ENCODE measurements at places on chromosomes 2 and 18.
A peak's percentile ranks its signal among the peaks of the same experiment; 100 is the strongest.

DNA sequence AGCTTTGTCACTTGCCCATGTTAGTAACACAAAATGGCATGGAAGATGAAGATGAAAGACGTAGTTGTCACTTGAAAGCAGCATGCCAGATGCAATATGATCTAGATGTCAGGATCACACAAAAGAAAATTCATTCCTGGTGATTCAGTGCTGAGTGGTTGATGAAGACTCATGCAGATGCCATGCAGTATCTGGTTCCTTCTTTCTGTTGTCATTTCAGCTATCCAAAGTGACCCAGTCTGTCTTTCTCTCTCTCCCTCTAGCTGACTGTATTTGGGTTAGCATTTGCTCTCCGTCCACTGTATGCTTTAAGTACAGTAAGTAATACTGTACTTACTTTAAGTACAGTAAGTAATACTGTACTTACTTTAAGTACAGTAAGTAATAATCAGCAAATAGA is 50.4 kb downstream of the TTN start:
- DNase-seq: no peak

- no peak for DNase-seq
These were observed 30.2 kb downstream of the MTA3 start for GRCh38 chr2:42598656-42599055.

- DNase-seq: peak; percentile 80
These were observed 595 bp downstream of the PARD6G start for GRCh38 chr18:80246445-80247392.

DNA sequence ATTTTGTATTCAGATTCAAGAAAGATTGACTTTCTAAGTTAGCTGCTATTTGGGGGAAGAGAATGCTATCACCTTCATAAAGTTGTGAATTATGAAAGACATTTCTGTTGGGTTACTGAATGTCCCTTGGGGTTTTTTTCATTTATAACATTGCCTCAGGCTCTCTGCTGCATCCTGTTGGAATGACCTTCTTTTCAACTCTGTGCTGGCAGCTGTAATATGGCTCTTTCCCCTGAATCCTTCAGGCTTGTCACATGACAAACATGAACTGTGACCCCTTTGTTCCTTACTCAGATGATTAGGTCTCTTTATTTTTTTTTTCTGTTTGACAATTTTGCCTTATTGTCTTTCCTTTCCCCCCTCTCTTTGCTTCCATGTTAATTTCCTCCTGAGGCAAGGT is 159.8 kb downstream of the TAF4B start:
- DNase-seq: no peak

GRCh38 chr2:171325886-171326585 is 107.8 kb downstream of the METTL8 start:
- no peak for DNase-seq

DNA sequence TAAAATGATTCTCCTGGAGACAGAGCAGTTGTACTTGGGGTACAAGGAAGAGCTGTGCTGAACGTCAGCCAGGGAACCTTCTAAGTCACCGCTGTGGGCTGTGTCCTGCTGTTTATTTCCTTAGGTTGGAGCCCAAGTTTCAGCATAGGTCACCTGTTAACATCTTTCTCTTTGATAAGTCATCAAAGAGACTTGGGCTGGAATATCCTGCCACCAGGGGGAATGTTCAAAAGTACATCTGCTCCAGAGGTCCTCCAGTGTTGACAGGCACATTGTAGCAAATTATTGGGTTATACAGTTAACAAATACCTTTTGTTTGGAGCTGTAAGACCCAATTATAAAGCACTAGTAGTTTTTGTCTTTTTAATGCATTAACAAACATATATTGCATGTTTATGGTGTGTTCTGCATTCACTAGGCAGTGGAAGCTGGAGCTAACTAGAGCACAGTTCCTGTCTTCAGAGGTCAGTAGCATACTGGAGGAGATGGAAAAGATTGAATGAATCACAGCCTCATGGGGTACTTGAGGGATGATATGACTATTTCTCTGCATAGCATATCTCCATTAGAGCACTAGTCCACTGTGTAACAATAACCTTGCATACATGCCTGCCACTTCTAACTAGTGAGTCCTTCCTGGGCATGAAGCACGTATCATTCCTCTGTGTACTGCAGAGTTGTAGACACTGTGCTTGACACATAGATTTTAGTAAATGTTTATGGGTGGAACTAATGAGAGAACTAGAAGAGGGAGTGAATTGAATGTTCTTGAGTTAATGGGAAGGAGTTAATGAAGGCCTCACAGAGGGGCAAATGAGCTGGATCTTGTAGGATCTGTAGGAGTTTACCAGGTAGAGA is 182.1 kb downstream of the AGAP1 start:
- DNase-seq: no peak

- DNase-seq: no peak
These were observed 148.9 kb downstream of the AGPS start for GRCh38 chr2:177541258-177541991.

DNA sequence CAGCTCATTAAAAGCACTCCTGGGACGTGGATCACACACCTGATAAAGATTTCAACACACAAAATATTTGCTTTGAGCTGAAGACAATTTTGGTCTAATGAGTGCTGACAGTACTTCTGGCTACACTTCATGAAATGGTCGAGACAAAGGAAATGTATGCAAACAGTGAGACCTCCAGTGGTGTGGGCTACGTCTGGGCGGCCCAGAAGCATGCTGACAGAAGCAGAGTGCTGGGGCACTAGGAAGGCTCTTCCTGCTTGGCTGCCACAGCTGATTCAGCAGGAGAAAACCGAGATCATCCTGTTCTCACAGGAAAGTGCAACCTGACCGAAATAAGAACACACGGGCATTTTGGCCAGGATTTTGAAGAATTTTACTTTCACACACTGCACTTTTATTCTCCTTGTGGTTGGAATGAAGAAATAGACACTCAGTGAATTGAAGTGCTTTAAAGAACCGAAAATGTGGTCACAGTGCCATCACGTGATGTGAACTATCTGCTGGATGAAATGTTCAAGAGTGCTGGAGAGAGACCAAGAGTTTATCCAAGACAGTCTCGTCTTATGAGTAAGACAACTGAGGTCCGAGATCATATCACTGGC is 149.5 kb downstream of the CCBE1 start:
- DNase-seq: peak; percentile 73

DNA sequence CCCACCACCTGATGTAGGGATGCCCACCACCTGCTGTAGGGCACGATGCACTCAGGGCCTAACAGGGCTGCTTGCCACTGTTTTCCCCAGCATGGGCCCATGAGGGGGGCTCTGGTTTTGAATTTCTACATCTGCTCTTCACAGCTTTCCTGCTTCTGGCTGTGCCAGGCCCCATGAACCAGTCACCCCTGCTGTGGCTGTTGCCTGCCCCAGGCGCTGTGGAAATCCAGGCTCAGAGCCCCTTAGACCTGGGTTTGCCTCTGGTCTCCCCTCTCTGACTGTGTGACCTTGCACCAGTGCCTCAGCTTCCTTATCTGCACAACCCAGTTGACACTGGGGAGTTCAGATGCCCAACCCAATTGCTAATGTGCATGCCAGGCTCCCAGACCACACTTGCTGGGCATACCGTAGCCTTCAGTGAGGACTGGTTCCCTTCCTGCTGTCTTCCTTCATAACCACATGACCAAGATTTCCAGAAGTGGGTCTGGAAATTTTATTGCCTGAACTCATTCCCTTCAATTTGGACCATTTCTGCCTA is 6.0 kb upstream of the MLPH start:
- no peak for DNase-seq

GRCh38 chr2:60442608-60443007 is 110.8 kb downstream of the BCL11A start:
- no peak for DNase-seq

- peak; percentile 46 for DNase-seq
These were observed 97.6 kb upstream of the HS6ST1 start for GRCh38 chr2:128416109-128416785.

DNA sequence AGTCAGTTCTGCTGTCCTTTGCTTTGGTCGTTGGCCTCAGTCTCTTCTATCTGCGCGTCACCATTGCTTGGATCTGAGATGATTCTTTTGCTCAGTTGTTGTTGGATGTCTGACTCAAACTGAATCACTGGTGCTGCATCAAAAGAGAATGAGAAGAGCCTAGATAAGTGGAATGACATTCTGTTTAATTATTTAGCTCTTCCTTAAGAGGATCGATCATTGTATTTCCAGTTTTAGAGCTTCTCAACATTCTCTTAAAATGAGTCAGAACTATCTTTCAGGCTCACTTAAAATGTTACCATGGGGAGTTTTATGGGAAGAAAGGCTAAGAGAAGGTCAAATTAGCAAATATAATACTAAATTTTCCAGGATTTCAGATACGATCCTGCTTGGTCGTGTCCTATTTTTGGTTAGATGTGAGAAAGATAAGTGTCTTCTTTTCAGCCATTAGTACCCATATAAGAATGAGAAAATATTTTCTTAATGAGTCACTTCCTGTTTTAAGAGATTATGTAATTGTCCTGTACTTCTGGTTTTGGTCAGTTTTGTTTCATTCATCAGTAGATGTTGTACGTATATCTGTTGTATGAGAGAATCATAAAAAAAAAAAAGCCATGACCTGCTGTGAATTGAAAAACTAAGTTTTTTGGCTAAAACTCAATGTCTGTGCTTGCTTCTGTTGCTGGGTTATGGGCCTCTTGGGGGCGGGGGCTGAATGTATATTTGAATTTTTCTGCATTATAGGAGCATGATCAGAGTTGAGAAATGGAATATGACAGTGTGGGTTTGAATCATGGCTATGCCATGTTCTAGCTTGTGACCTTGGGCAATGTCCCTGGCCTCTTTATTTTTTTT is 31.6 kb upstream of the CASP10 start:
- no peak for DNase-seq

DNA sequence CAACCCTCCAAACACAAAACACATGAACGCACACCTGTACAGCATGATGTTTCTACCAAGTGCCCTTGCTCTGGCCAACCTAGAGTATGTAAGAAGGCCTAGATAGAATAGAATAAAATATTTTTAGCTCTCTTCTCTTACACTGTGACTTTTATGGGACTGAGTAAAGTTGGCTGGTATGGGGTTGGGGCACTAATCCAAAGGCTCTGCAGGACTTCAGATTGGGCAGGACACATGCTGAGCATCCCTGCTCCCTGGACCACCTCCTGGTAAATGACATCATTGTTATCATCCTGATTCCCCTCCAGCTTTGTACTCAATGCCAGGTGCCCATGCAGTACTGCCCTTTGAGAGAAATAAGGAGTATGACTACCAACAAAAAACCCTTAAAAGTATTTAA is 322.2 kb downstream of the SLC8A1 start:
- DNase-seq: no peak

DNA sequence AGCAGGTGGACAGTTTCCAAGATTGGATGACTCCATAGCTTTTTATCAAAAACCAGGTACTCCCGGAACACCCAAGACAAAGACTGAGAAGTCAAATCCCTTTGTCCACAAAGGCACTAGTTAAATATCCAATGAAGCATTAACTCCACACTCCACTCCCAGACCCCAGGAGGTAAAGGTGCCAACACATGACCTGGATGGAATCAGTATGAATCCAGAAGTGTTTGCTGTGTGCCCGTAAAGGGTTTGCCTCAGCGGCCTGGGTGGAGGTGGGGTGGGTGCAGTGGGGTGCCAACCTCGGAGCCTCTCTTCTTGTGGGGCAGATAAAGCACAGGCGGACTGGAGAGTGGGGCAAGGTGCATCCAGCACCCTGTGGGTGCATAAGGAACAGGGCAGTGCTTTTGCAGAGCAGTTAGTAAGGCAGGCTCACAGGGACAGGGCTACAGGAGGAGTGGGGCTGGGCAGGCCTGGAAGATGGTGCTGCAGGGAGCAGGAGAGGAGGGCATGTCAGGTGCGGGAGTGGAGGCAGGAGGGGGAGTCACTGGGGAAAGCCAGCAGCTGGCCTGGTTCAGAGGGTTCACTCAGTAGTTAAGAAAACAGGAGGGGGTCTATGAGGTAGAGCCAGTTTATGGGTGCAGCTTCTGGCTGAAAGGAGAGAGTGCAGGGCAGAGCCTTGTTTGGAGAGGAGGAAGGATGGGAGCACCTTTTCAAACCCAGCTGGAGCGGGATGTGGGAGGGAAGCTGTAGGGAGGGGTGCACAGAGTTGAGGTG is 208.4 kb upstream of the SMAD2 start:
- no peak for DNase-seq

- DNase-seq: no peak
These were observed 97.2 kb downstream of the IRS1 start for GRCh38 chr2:226702376-226702775.

GRCh38 chr18:47260120-47260923 is 8.9 kb upstream of the SKOR2 start:
- peak; percentile 89 for DNase-seq

GRCh38 chr2:157672129-157672528 is 43.5 kb upstream of the ACVR1C start:
- no peak for DNase-seq

GRCh38 chr18:13014818-13015217 is 23.7 kb downstream of the CEP192 start:
- no peak for DNase-seq

GRCh38 chr2:13539296-13539695 is 822.6 kb downstream of the TRIB2 start:
- DNase-seq: no peak

GRCh38 chr2:193556766-193557470 is 1362.2 kb upstream of the TMEFF2 start:
- no peak for DNase-seq

DNA sequence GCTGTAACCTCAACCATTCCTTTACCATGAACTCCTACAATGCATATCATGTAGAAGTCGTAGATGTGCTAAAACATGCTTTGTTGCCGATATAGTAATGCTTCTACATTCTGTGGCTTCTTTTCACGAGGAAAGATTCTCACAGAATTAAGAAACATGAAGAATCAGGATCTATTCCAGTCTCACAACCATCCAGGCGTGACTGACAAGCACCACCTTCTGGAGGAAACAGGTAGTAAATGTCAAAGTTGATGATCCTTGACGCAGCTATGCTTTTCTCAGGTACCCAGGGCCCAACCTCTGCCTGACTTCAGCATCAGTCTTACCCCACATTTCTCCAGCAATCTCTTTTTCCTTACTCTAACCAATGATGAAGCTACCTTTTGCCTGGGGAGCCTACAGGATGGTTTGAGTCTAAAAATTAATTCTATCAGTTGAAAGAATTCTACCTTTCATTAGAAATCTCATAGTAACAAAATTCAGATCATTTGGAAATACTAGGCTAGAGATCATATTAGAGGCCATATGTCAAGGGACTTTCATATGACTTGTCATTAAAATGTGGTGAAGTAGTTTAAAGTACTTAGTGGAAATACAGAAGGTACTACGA is 123.3 kb upstream of the RND3 start:
- peak; percentile 67 for DNase-seq

DNA sequence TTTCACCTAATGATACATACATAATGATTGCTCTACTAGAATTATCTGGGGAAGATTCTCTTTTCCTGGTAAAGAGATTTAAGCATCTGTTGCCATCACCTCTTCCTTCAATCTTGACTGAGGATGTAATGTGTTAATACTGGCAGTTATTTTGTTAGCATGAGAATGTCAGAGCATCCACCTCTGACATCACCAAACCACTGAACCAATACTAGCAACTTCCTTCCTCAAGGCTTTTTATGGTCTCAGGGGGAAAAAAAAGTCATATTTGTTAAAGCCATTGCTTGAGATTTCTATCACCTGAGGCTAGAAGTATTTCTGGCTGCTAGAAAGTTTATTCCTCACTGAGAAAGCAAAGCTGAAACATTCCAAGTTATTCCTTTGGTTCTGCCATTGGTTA is 48.5 kb downstream of the DSEL start:
- DNase-seq: no peak
